Esophagus squamous epithelium (tissue), 5 donors: ENCODE measurements at places on chromosomes 12 and 14.

DNA sequence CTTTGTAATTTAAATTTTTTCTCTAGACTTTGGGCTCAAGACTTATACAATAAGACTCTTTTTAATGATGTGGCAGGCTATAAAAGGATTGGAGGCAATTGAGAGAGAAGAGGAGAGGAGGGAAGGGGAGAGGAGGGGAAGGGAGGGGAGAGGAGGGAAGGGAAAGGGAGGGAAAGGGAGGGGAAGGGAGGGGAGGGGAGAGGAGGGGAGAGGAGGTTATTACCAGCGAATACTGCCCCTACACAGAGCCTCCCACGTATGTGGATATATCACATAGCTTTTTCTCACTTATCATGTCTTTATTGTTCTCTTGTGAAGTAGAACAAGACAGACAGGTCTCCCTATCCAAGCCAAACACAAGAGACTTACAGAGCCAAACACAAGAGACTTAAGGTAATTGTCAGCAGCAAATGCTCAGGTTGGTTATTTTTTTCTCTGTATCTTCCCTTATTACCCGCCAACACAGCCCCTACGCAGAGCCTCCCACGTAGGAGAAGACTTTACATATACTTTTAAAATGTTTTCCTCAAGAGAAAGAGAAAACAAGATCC is 63.1 kb downstream of the DRAM1 start:
- no peak for DNase-seq

GRCh38 chr12:15534322-15534721 is 212.0 kb downstream of the PTPRO start:
- DNase-seq: no peak

- DNase-seq: no peak
Measured at GRCh38 chr12:19855851-19856250, 416.6 kb downstream of the AEBP2 start.

DNA sequence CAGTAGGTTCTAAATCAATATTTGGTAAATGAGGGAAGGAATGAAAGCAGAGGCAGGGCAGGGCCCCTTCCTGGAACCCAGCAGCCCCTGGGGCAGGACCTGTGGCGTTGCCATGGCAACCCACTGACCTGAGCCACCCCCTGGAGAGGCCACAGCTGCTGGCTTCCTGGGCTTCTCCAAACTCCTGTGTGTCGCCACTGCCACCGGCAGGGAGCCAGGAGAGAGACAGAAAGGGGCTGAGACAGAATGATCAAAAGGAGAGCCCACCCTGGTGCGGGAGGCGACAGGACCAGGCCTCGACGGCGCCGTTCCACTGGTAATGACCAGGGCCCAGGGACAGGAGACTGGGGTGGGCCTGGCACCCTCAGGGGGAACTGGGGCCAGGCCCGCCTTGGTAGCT is 18.2 kb downstream of the RFX4 start:
- no peak for DNase-seq

DNA sequence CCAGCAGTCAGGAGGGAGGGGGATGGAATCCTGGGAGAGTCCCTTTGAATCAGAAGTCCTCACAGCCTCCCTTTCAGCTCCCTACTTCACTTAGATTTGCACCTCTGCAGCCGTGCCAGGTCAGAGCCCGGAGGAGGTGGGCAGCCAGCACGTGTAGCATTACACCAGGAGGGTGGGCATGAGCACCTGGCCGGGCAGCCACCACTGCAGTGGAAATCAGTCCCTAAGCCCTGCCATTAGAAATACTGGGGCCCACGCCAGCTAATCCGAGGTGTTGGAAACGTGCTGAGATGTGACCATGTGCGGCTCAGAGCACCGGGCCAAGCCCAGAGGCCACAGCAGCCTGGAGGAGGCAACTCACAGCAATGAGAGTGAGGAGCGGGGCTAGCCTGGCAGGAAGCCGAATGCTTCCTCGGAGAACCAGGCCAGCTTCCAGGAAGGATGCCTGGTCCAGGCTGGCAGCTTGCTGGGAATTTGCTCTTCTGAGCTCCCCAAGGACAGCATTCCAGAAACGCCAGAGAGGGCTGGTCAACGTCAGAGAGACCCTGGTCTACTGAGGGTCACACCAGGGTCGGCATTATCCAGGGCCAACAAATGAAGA is 9.4 kb upstream of the CACNA2D4 start:
- no peak for DNase-seq

DNA sequence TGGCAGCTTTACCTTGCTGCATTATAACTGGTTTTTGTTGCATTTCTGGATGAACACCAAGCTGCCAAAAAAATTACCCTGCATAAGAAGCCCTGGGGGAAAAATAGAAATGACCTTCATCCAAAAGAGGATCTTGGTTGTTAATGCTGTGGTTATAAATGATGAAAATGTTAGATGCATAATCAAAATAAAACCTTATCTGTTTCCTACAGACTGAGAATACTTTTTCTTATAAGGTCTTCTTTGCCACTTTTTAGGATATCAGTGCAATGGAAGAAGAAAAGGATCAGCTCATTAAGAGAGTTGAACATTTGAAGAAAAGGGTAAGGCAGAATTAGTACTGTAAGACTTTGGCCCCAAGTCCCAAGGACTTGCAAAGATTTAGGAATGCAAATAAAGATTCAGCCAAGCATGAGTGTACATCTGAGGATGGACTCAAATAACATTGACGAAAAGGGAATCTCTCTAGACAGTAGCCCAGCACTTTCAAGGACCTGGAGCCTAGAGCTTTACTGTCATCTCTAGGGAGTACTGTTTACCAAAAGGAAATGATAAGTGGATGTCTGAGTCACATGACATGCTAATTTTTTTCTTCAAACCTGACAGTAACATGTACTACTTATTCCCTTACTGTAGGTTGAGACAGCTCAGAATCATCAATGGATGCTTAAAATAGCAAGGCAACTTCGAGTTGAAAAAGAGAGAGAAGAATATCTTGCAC is 10.7 kb downstream of the IFT81 start:
- DNase-seq: no peak

DNA sequence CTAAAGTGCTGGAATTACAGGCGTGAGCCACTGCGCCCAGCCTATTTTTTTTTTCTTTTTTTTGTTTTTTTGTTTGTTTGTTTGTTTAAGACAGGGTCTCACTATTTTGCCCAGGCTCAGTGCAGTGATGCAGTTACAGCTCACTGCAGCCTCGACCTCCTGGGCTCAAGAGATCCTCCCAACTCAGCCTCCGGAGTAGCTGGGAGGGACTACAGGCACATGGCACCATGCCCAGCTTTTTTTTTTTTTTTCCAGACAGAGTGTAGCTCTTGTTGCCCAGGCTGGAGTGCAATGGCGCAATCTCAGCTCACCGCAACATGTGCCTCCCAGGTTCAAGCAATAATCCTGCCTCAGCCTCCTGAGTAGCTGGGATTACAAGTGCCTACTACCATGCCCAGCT is 5.8 kb upstream of the ITFG2 start:
- no peak for DNase-seq

DNA sequence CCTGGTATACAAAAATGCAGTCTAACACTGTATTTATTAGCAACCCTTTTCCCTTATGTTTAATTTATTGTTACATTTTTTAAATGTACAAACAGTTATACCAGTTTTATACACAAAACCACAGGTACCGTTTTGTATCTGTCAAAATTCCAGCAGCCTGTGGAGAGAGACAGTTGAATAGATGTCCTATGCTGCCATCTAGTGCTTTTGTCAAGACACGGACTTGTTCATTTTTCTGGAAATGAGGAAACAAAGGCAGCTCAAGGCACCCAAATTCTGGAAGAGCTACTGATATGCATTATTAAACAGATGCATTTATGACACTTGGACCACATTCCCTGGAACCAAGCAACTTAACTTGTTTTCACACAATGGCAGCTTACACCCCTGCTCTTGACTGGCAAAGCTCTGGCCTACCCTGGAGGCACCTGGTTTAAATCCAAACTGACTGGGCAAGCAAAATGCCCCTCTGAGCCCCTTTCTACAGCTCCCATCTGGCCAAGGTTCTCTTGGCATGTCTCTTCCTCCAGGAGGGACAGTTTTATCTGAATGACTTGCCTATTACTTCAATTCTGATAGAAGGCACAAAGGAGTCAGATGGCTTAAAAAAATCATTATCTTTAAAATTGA is 286.9 kb upstream of the PRKD1 start:
- no peak for DNase-seq

DNA sequence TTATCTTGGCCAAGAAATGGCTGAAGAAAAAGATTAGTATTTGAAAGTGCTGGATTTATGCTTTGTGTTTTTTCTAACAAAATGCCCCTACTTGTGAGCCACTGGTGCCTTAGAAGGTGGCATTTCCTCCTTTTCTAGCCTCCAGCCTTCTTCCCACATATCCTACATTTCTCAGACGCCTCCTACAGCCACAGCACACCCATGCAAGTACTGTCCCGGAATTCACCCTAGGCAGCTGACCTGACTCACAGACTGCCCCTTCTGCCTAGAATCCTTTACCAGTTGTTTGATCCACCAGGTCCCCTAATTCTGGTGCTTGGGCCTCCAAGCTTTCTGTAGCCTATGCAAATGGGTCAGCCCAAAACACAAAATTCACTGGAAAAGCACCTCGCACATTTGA is 166.0 kb downstream of the FOXN3 start:
- no peak for DNase-seq

DNA sequence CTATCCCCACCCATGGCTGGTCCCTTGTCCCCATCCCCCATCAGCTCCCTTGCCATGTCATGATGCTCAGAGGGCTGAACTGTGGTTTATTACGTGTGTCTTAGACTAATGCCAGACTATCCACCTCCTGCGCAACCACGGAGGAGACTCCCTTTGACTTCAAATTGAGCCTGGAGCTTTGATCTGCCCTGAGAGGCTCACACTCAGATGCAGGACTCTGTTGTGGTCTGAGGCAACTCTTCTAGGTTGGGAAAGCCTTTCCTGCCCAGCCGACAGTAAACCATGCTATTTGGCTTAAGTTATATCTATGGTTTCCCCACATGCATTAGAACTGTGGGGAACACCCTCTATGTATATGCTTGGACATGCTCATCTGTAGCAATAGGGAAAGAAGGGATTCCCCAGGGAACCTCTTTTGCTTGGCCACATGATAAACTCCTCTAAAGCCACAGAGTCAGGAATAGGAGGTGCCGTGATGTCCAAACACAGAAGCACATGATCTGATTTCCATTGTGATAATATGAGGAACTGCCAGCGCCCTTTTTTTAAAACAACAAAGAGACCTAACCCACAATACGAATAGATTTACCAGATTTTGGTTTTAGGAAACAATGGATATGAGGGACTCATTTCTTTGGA is 11.1 kb upstream of the LGALS3 start:
- no peak for DNase-seq

GRCh38 chr14:71155743-71156142 is 248.5 kb downstream of the PCNX1 start:
- DNase-seq: no peak

DNA sequence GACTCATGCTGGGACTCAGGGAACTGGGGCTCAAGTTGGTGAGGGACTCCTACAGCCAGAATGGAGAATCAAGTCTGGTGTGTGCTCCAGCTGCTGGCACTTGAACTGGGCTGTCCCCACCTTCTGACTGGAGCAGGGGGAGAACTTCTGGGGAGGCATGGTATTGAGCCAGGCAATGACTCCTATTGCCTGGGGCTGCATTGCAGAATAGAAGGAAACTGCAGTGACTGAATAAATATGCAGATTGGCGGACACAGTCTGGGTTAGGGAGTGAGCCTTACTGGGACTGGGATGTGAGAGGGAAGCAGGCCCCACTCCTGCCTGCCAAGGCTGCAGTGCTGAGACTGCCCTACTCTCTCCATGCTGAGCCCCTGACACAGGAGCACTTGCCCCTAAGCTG is 8.8 kb upstream of the ZNF268 start:
- no peak for DNase-seq

DNA sequence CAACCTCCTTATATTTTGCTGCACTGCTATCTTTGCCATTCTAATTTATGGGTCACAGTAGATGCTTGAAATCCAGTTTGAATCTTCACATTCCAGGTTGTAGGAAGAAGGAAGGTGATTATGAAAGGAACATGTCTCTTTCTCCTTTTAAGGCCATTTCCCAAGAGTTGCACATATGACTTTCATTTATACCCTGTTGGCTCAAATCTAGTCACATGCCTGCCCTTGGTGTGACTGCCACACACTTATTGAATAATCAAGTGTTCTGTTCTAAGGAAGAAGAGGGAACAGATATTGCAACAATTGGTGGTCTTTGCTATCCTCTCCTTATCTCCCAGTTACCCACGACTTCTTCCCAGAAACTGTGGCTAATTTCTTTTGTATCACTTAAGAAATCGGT is 404.3 kb downstream of the TMEM117 start:
- DNase-seq: no peak

DNA sequence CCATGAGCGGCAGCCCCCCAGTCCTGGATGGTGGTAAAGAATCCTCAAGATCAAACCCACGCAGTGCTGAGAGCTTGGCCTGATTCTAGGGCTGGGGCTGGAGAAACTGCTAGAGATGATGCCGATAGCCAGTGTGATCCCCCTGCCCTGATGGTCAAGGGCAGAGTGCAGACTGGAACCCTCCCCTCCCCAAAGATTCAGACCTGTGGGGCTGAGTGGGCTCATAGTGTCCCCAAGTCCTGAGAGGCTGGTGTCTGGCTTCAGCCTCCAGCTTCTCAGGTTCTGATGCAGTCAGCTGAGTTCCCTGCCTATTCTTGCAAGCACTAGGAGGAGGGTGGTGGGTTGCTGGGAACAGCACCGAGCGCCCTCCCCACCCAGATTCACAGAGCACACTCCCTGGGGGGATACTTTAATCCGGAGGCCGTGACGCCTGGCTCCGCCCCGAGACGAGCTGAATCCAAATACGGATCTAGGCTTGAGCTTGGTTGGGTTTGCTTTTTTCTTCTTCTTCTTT is 11.9 kb downstream of the RHOF start:
- DNase-seq: no peak

DNA sequence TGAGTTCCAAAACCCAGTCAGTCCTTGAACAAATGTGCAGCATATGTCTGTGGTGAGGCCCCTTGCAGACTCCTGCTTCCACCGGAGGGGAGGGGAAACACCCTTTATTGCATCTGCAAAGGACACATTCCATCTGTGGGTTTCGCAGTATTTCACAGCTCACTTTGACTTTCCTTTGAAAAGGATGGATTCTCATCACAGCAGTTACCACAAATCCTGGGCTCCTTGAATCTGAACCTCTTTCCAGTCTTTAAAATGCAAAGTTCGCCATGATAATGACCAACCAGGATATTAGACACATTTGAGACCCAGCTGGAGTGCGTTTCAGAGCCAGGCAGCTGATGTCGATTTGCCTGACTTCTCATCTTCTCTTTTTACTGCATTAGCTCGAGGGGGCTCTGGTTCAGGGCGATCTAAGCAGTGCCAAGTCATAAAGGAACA is 242.4 kb downstream of the SLC15A4 start:
- no peak for DNase-seq

GRCh38 chr12:20183563-20183962 is 184.8 kb upstream of the PDE3A start:
- DNase-seq: no peak

GRCh38 chr14:104871656-104872468 is 6.8 kb downstream of the CEP170B start:
- no peak for DNase-seq
